Spinal cord (tissue), 10 donors: ENCODE measurements at places on chromosomes 7 and 10. TPM values are rescaled to one million over a fixed set of nuclear protein-coding genes. Genes with fewer than 3 reads are reported as not detected.

DNA sequence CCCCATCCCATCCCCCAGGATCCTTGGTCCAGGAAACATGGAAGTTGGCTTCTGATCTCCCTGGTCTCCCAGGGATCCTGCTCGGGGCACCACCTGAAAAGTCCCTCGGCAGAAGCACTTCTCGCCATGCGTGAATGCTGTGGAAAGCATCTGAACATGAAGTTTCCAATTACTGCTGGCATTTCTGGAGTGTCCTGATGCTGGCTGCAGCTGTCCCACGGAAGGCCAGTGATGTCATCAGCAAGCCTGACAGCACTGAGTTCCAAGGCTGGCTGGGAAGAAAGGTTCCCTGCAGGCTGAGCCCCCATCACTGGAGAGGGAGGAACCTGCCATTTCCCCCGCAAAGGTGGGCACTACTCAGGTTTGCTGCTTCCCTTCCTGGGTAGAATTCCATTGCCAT is 71.4 kb downstream of the KCNMA1 start:
- H3K27ac ChIP-seq: no peak overlapping the region
- no peak for DNase-seq
- no peaks in the 10 kb centered on the region for H3K27me3 ChIP-seq
- no peak overlapping the region for H3K4me3 ChIP-seq
- H3K4me1 ChIP-seq: peaks cover 18% of the 10 kb centered on the region
- H3K36me3 ChIP-seq: no peaks in the 10 kb centered on the region

The LDB3 gene
- 0.66 TPM for total RNA-seq

GRCh38 chr7:10412422-10413019 is 561.2 kb upstream of the PHF14 start:
- H3K27ac ChIP-seq: no peak overlapping the region
- H3K4me3 ChIP-seq: no peak overlapping the region
- no peaks in the 10 kb centered on the region for H3K36me3 ChIP-seq
- peak; percentile 81 for DNase-seq
- H3K27me3 ChIP-seq: no peaks in the 10 kb centered on the region

GRCh38 chr7:91034459-91035368 is 229.5 kb upstream of the FZD1 start:
- no peak overlapping the region for H3K4me3 ChIP-seq
- no peaks in the 10 kb centered on the region for H3K36me3 ChIP-seq
- H3K27me3 ChIP-seq: no peaks in the 10 kb centered on the region
- peak; percentile 46 for DNase-seq
- no peak overlapping the region for H3K27ac ChIP-seq

DNA sequence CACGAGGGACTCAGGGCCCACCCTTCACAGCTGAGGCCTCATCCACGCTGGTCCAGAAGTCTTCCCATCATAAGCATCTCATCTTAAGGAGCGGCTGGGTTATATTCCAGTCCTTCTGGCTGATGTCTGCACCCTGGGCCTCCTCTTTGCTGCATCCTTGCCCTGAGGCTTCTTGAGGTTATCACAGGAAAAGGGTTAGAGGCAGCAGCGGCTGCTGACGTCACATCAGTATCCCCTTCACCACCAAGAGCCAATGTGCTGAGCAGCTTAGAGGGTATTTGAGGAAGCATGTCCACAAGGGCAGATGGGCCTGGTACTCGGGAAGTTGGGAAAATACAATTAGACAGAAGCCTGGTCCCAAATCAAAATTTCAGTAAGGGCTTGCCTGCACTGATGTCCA is 125.1 kb downstream of the PLXNA4 start:
- H3K36me3 ChIP-seq: peaks cover 5% of the 10 kb centered on the region
- H3K27me3 ChIP-seq: no peaks in the 10 kb centered on the region
- H3K4me1 ChIP-seq: peaks cover 13% of the 10 kb centered on the region
- H3K27ac ChIP-seq: no peak overlapping the region

The ICA1 gene
- 33.3 TPM for total RNA-seq

The LIPJ gene
- total RNA-seq: 0.28 TPM

The PAX4 gene
- total RNA-seq: not detected

The TMEM178B gene
- 24.6 TPM for total RNA-seq

DNA sequence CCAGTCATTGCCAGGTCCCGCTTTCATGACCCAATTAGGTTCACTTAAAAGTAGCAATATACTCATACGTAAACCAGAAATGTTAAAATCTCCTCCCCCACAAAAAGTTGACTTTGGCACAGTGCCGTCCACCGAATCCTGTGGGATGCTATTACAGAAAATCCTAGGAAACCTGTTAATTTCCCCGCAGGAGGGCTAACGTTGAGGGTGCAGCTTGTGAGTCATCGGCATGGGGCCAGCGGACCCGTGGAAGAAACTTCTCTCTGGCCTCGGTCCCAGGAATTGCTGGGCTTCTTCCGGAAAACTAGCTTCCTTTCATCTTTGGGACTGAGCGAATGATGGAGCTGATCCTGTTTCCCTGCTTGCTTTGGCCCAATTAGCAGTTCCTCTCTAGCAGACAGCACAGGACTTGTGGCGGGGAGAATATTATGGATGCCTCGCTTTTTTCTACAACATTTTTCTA is 13.5 kb downstream of the CRYGN start:
- no peaks in the 10 kb centered on the region for H3K36me3 ChIP-seq
- DNase-seq: no peak
- no peak overlapping the region for H3K4me3 ChIP-seq

GRCh38 chr7:56033671-56034432 is 17.4 kb downstream of the PSPH start:
- H3K4me1 ChIP-seq: peaks cover 14% of the 10 kb centered on the region
- no peaks in the 10 kb centered on the region for H3K27me3 ChIP-seq
- peak; percentile 88 for DNase-seq
- peak overlapping the region; percentile 71 for H3K4me3 ChIP-seq
- H3K36me3 ChIP-seq: peaks cover 21% of the 10 kb centered on the region

GRCh38 chr10:47139121-47139520 is 160.9 kb upstream of the GDF10 start:
- no peak overlapping the region for H3K4me3 ChIP-seq
- H3K4me1 ChIP-seq: peaks cover 6% of the 10 kb centered on the region

The ZMIZ2 gene
- 11.6 TPM for total RNA-seq

DNA sequence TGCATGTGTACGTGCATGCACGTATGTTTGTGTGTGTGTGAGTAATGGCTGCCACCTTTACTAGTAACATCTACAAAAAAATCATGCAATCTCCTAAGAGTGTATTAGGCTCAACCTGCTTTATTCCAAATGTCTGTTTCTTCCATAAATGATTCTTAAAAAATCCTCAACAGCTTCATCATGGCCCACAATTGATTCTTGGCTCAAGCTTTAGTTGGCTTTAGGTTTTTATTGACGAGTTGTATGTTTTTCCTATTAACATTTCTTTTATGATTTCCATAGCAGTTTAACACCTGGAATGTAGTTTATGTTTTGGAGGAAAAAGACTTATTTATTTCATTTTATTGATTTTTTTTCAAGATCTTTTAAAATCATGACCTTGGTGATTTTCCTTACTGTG is 121.9 kb upstream of the RAB18 start:
- H3K27ac ChIP-seq: no peak overlapping the region
- H3K4me1 ChIP-seq: no peaks in the 10 kb centered on the region
- no peak for DNase-seq
- no peaks in the 10 kb centered on the region for H3K27me3 ChIP-seq
- no peaks in the 10 kb centered on the region for H3K36me3 ChIP-seq

The ASB15 gene
- total RNA-seq: not detected

- H3K4me3 ChIP-seq: no peak overlapping the region
- no peaks in the 10 kb centered on the region for H3K27me3 ChIP-seq
- no peak for DNase-seq
- H3K4me1 ChIP-seq: no peaks in the 10 kb centered on the region
These were observed 182.0 kb downstream of the SEMA3E start for GRCh38 chr7:83466956-83467355.

The RBP4 gene
- total RNA-seq: 3.7 TPM

GRCh38 chr7:87687653-87688254 is 59.6 kb downstream of the RUNDC3B start:
- no peaks in the 10 kb centered on the region for H3K27me3 ChIP-seq
- no peaks in the 10 kb centered on the region for H3K36me3 ChIP-seq
- no peak overlapping the region for H3K27ac ChIP-seq
- H3K4me3 ChIP-seq: no peak overlapping the region

The GDF2 gene
- not detected for total RNA-seq

- H3K27me3 ChIP-seq: no peaks in the 10 kb centered on the region
- no peak overlapping the region for H3K4me3 ChIP-seq
- no peak for DNase-seq
- no peak overlapping the region for H3K27ac ChIP-seq
These were observed 3.0 kb upstream of the DNAAF5 start for GRCh38 chr7:723541-723940.

The TRIP6 gene
- total RNA-seq: 66.6 TPM

The CDK5 gene
- 33.3 TPM for total RNA-seq

DNA sequence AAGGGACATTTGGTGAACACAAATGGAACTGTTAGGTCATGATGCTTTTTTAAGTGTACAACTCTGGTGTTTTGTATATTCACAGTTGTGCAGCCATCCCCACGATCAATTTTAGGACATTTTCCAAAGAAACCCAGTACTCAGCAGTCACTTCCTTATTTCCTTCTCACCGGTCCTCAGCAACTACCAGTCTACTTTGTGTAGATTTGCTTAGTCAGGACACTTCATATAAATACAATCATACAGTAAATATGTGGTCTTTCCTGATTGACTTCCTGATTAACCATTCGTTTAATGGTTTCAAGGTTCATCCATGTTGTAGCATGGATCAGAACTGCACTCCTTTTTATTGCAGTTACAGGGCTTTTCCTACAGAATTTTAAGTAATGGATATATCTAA is 14.4 kb downstream of the SGPL1 start:
- H3K4me1 ChIP-seq: peaks cover 3% of the 10 kb centered on the region
- no peak for DNase-seq
- H3K27ac ChIP-seq: no peak overlapping the region
- no peaks in the 10 kb centered on the region for H3K36me3 ChIP-seq
- H3K4me3 ChIP-seq: no peak overlapping the region
- no peaks in the 10 kb centered on the region for H3K27me3 ChIP-seq

- no peaks in the 10 kb centered on the region for H3K27me3 ChIP-seq
- peaks cover 79% of the 10 kb centered on the region for H3K4me1 ChIP-seq
- H3K36me3 ChIP-seq: peaks cover 3% of the 10 kb centered on the region
- H3K4me3 ChIP-seq: no peak overlapping the region
- H3K27ac ChIP-seq: no peak overlapping the region
These were observed 36.5 kb downstream of the DLG5 start for GRCh38 chr10:77890097-77890496.

DNA sequence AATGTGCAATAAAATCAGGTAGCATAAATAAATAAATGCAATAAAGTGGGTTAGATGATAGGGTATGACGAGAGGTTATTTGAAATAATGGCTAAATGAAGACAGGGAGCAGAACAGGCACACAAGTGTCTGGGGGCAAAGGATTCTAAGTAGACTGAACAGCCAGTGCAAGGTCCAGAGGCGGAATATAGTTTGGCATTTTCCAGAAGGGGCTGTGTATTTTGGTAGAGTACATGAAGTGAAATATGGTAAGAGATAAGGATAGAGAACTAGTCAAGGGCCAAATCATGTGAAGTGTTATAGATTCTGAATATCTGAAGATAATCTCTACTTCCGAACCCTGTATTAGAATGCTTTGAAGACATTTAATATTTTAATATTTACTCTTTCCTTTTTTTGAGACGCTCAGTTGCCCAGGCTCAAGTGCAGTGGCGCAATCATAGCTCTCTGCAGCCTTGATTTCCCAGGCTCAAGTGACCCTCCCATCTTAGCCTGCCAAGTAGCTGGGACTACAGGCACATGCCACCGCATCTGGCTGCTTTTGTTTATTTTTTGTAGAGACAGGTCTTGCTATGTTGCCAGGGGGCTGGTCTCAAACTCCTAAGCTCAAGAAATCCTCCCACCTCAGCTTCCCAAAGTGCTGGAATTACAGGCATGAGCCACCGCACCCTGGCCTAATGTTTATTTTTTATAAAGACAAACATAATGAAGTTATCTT is 44.4 kb upstream of the CD36 start:
- no peaks in the 10 kb centered on the region for H3K27me3 ChIP-seq
- no peaks in the 10 kb centered on the region for H3K4me1 ChIP-seq
- DNase-seq: no peak
- H3K36me3 ChIP-seq: no peaks in the 10 kb centered on the region
- no peak overlapping the region for H3K27ac ChIP-seq
- no peak overlapping the region for H3K4me3 ChIP-seq

- no peaks in the 10 kb centered on the region for H3K36me3 ChIP-seq
- DNase-seq: no peak
- H3K4me3 ChIP-seq: no peak overlapping the region
- no peaks in the 10 kb centered on the region for H3K4me1 ChIP-seq
- H3K27ac ChIP-seq: no peak overlapping the region
These were observed 130.9 kb downstream of the CACNA2D1 start for GRCh38 chr7:82312646-82313045.

GRCh38 chr10:124731551-124731950 is 12.6 kb downstream of the FAM53B start:
- no peak for DNase-seq
- H3K27me3 ChIP-seq: no peaks in the 10 kb centered on the region
- peaks cover 23% of the 10 kb centered on the region for H3K36me3 ChIP-seq
- no peak overlapping the region for H3K4me3 ChIP-seq

DNA sequence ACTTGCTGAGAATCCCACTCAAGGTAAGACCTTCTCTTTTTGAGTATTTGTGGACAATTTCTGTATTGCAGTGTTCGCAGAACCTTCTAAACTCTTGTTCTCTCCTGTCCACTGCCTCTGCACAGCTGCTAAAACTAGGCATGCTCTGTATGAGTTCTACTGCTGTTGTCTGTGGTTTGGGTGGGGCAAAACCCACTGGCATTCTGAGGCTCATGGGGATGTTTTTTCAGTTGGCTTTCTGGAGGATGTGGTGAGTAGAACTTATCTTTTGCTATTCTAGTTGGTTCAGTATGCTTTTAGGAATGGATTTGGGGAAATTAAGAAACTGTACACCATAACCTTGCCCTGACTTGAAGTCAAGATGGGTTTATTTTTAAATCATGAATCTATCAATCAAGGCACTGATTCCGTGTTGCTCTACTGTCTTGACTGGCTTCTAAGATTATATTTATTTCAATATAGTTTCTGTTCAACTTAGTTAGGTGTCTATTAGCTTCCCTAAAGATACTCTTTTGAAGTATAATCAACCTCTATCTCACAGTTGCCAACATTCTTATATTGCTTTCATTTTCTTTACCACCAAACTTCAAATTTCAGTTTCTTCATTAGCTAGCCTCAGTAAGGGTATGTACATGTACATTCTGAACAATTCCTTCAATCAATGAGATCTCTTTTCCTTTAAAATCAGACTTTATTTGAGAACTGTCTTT is 25.0 kb upstream of the C1GALT1 start:
- no peaks in the 10 kb centered on the region for H3K36me3 ChIP-seq
- DNase-seq: no peak
- no peaks in the 10 kb centered on the region for H3K4me1 ChIP-seq
- H3K27ac ChIP-seq: no peak overlapping the region
